Brain (organoid and tissue), 16 donors: ENCODE measurements at places on chromosomes 1 and 21.

GRCh38 chr1:28412731-28413130 lies 43.2 kb downstream of the PHACTR4 start:
- no peak for DNase-seq

GRCh38 chr1:161162052-161162451 lies 2.8 kb downstream of the USP21 start:
- no peak for DNase-seq

- no peak for DNase-seq
These were observed 246.0 kb downstream of the TRABD2B start for GRCh38 chr1:47751193-47751592.

DNA sequence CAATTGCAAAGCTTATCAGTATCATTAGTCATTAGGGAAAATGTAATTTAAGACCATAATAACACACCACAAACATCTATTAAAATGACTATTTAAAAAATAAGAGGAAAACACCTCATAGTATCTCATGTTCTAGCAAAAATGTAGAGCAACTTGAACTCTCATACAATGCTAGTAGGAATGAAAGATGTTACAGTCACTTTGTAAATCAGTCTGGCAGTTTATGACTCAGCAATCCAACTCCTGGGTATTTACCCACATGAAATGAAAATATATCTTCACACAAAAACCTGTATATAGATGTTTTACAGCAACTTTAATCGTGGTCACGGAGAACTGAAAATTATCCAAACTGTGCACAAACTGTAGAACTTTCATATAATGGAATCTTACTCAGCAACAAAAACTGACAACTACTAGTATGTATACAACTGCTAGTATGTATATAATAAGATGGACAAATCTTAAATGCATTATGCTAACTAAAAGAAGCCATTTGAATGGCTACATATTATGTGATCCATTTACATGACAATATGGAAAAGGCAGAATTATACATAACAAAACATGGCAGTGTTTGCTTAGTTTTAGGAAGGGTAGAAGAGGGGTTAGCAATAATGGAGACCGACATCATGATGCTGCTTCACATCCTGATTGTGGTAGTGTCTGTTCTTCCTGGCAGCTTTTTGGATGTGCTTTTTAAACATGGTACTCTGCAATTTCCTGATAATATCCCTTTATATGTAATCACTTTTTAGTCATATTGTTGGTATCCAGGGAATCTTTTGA lies 267.0 kb downstream of the KCTD3 start:
- DNase-seq, result no peak

GRCh38 chr1:30250338-30250983 lies 472.9 kb downstream of the MATN1 start:
- DNase-seq, result peak; percentile 29

DNA sequence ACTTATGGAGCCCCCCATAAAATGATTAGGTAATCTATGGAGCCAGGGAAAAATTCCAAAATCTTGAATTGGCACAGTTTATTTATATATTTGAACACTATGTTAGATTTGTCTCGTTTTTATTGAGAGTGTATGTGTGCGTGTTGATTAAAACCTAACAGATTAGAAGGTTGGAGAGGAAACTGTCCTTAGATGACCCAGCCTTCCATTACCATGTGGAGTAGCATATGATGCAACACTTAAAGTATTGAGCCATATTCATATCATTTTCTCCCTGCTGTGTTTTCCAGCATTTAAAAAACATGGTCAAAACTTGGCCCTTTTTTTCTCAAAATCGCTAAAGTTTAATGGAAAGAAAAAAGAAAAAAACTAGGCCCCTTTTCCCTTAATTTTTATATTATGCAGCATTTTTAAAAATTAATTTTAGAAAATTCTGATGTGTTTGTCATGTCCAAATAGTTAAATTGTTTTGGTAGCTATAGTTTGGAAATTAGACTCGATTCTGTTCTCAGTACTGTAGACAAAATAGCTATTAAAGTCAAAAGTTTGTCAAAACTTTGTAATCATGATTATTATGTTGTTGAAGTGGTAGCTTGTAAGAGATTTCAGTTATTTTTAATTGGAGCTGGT lies 2.3 kb downstream of the LRRC8D start:
- peak; percentile 53 for DNase-seq

GRCh38 chr1:79497193-79497773 lies 490.8 kb upstream of the ADGRL4 start:
- DNase-seq, result peak; percentile 42

GRCh38 chr1:32992489-32993323 lies 28.1 kb upstream of the RNF19B start:
- DNase-seq, result no peak

GRCh38 chr21:44539991-44540666 lies at the start of gene KRTAP10-1:
TSS of gene KRTAP10-1 (minus strand) at chr21:44540195. CDS start at chr21:44540150, 45 bp downstream.
- DNase-seq, result no peak

GRCh38 chr21:36310016-36310415 lies 10.0 kb upstream of the MORC3 start:
- DNase-seq, result no peak

GRCh38 chr21:43208561-43209332 lies 39.9 kb downstream of the CRYAA start:
- DNase-seq, result no peak

DNA sequence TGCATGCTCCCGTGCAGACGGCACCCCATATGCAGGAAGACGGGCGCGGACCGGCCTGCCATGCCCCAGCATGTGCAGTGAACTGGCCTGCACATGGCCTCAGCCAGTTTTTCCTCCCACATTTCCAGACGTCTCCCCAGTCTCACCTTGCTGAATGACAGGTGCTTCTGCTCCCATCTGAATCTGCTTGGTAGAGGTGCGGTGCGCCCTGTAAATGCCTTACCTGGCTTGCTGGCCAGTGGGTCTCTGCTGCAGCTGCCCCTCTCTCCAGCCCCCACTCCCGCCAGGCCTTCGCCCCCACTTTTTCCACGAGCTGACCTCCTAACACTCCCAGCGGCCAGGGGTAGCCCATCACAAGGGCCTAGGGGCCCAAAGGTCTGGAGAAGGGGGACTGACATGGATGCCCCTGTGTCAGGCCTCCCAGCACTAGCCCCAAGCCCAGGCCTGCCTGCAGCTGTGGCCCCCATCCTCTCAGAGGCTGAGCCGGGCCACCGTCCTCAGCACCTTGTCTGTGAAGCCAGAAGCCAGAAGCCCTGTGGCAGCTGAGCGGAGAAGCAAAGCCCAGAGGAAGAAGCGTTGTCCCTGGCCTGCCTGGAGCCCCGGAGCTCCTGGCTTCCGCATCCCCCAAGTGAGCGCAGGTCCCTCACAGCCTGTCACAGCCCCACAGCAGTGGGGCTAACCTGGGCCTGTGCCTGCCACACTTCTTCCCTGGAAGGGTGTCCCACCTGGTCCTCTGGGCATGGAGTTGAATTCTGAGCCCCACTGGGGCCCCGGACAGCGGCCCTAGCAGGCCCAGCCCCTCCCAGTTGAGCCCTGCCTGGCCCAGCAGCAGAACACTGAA lies 3.7 kb upstream of the SLC19A1 start:
- no peak for DNase-seq

- DNase-seq, result no peak
These were observed 42.9 kb downstream of the TNNT2 start for GRCh38 chr1:201334325-201335173.

DNA sequence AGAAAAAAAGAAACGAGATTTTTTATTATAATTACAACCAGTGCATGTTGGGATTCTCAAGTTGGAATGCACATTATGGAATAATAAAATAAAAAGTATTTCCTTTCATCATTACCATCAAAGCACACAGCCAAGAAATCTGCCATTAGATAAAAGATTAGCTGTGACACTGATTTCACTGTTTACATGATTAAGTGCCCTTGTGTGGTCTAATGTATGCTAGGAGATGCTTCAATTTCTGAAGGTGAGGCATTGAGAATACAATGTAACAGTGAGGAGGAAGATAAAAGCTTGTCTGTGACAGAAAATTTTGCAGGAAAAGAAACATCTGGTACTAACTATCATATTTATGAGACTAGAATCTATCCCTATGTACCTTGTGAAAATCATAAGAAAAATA lies 409.7 kb upstream of the PRMT6 start:
- no peak for DNase-seq

DNA sequence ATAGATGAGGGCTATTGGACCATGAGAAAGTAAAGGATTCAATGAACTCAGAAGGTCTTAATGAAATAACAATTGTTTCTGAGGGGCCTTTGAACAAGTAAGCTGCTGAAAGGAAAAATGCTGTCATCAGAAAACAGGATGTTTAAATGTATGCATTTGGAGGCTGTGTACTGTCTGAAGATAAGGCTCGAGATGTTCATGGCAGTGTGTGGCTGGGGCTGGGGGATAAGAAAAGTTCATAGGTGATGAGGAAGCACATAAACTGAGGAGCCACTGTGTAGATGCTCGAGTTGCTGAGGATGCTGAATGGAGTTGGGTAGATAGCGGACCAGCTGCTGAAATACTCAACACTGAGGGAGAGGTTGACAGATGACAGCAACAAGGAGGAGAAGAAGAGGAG lies 17.8 kb downstream of the THEM4 start:
- no peak for DNase-seq

- DNase-seq, result no peak
These were observed 16.3 kb downstream of the KIAA0040 start for GRCh38 chr1:175176246-175176645.

DNA sequence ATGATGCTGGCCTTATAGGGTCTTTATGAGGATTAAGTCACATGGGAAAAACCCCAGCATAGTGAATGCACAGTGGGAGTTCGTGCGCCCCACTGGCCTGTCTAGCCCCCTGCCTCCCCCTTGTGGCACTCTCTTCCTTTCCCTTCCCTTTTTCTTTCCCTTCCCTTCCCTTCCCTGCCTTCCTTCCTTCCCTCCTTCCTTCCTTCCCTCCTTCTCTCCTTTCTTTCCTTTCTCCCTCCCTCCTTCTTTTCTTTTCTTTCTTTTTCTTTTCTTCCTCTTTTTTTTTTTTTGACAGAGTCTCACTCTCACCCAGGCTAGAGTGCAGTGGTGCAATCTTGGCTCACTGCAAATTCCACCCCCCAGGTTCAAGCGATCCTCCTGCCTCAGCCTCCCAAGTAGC lies 38.6 kb downstream of the HTR6 start:
- no peak for DNase-seq

GRCh38 chr1:67582625-67583461 lies 102.2 kb upstream of the GADD45A start:
- no peak for DNase-seq

DNA sequence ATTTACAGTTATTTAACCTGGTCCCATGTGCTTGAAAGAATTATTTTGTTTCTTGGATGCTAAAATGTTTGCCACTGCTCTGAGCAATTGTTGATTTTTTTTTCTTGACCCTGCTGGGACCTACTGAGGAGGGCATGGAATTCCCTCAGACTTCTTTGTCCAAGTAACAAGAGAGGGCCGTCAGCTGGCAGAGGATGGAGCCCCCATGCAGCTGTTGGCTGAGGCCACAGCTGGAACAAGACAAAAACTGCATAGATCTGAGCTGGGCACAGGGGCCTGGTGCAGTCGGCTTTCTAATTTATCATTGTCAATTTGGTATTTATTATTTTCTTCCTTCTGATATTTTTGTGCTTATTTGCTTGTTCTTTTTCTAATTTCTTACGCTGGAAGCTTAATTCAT lies 39.6 kb upstream of the ABCG1 start:
- no peak for DNase-seq

GRCh38 chr1:207695891-207696290 lies 51.0 kb downstream of the CR1L start:
- no peak for DNase-seq

GRCh38 chr1:234628089-234628488 lies 18.1 kb upstream of the IRF2BP2 start:
- no peak for DNase-seq

GRCh38 chr1:216390956-216391355 lies 32.3 kb downstream of the USH2A start:
- no peak for DNase-seq

- DNase-seq, result peak; percentile 46
These were observed 8.3 kb downstream of the TRNP1 start for GRCh38 chr1:27001570-27002360.

- no peak for DNase-seq
These were observed 25.2 kb upstream of the ABCG1 start for GRCh38 chr21:42193721-42194120.

DNA sequence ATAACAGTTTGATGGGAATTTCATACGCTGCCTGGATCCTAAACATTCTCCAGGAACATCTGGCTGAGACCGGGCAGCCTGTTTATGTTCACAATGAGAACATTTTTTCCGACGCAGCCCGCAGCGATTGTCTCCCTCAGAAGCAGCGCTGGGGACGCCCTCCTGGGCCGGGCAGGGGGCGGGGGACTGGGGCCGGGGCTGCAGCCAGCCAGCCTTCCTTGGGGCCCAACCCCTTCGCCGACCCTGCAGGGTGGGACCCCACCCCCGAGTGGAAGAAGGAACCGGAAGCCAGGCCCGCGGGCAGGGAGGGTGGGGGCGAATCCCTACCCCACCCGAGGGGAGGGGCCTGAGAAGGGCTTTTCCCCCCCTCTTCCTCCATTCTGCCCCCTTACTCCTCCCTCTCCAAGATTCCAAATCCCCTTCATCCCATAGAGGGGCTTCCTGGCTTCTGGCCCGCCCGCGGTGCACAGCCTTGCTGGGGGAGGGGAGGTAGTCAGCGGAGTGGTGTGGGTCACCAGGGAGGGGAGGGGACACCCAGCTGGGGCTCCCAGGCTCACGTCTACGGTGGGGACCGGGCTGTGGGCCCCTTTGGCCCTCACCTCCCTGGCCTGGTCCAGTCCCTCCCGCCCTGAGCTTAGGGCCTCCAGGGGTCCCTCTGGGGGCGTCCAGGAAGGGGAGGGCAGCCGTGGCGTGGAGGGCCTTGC lies 60.6 kb downstream of the WNT9A start:
- DNase-seq, result peak; percentile 74

DNA sequence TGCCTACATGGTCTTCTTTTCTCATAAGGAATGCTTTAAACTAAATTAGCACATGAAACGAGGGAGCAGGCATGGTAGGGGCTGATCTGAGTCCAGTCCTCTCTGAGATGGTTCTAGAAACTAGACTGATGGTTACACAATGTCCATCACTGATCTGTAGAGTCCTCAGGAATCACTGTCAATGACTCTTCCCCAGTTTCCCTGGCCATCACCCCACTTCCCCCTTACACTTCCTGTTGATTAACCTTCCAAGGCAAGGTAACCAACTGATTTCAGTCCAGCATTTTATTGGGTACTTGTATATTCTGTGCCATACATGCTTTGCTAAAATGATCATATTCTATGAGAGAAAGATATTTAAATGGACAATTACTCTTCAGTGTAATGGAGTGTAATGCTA lies 100.6 kb upstream of the ARTN start:
- no peak for DNase-seq

DNA sequence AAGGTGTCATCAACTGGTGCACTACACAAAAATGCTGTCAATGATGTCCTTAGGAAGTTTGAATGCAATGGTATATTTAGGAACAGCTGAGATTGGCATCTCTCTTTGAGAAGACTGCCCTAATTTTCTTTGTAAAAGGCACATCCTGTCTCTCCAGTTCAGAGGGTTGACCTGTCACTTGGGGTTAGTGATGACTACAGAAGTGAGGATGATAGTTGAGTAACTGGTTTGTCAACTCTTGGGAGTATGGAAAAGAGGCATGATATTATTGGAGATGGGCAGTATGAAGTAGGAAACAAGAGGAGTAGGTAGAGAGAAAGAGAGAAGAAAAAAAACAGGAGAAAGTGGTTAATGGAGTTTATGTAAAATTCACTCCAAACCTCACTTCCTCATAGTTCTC lies 40.4 kb upstream of the PIGC start:
- DNase-seq, result no peak

- no peak for DNase-seq
These were observed 241.4 kb upstream of the POTED start for GRCh38 chr21:13368200-13368599.
